Activated gamma-delta T cell (primary cell): ENCODE measurements at places on chromosomes 1 and 21.
A peak's percentile ranks its signal among the peaks of the same experiment; 100 is the strongest.

- no peak for DNase-seq
These were observed 10.3 kb downstream of the GPR37L1 start for GRCh38 chr1:202133001-202133400.

DNA sequence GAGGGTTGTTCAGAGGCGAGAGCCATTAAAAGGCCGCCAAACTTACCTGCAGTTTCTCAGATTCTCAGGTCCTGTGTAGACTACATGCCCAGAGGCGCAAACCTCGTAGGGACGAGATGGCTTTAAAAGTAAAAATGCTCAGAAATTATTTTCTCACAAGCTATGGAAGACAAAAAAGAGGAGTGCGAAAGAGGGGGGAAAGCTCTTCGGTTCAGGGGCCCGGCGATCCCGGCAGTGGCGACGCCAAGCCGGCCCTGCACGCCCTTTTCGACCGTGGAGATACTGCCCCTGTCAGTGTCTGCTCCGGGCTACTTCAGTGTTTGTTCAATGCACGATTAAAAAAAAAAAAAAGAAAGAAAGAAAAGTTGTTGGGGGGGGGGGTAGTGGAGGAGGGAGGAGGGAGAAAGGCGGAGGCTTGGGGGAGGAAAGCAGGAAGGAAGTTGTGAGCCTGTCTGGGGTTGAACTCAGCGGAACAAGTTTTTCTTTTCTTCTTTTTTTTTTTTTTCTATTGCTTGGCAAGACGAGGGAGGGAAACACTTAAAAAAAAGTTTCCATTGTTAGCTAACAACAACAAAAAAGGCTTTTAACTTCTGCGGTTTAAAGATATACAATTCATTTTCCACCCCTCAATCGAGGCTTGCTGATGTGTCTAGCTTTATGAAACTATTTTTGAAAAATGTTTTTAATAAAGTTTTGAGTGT is at the start of gene ITPKB:
Gene ITPKB, minus strand, starts transcription at position 288 of the 701 bp plus-strand sequence. CDS start 1,824 bp downstream, outside the sequence.
- no peak for DNase-seq

DNA sequence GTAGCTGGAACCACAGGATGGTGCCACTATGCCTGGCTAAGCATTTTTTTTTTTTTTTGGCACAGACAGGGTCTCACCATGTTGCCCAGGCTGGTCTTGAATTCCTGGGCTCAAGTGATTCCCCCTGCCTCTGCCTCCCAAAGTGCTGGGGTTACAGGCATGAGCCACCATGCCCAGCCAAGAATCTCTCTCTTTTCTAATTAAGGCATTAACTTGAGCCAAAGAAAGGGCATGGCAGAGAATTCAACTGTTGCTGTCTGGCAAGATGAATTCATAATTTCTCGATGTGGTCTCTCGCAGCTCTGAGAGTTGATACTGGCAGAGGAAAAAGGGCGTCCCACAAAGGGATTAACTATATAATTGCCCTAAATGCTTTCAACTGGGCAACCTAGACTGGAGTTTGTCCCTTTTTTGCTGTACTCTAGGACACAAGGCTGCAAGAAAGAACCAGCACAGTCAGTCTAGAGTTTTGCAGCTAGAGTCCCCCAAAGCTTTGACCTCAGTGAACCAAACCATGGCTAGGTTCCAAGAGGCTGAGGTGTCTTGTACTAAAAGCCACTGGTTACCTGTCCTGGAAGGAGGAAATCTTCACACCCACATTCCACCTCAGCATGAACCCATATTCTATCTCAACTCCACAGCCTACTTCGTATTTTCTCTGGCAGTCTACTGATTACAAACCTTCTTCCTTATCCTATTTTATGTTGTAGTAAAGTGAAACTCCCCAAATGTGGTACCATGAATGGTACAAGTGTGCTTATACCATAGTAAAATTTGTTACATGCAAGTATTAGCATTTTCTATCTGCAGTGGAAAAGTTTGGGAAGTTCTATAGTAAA is 51.2 kb downstream of the OPTC start:
- DNase-seq, result no peak

DNA sequence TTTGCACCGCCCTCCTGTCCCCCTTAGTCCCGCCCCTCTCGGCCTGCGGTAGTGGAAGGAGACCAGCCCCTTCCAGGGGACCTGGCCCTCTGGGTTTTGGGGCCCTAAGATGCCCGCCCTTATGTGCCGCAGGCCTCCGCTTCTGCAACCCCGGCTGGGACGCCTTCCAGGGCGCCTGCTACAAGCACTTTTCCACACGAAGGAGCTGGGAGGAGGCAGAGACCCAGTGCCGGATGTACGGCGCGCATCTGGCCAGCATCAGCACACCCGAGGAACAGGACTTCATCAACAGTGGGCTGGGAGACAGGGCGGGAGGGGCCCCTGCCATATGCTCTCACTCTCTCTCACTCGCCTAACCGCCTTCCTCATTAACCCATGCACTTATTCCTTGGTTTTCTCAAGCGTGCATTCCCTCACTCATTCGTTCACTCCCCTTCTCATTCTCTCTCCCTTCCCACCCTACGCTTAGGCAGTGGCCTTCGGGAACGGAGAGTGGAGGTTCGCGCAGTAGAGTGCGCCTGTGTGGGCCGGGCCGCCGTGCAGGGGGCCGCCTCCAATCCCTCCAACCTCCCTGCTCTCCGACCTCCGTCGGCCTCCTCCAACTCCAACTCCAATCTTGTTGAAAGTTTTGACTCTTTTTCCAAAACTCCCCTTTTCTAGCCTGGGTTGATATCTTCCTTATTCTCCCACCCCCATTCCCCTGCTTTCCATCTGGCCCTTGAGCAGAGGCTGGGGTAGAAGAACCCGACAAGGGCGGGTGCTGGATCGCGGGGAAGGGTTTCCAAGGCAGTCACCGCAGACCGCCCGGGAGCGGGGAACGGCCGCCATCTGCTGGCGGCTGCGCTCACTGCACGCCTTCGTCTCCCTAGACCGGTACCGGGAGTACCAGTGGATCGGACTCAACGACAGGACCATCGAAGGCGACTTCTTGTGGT is 15.2 kb downstream of the BCAN start:
- peak; percentile 57 for DNase-seq

DNA sequence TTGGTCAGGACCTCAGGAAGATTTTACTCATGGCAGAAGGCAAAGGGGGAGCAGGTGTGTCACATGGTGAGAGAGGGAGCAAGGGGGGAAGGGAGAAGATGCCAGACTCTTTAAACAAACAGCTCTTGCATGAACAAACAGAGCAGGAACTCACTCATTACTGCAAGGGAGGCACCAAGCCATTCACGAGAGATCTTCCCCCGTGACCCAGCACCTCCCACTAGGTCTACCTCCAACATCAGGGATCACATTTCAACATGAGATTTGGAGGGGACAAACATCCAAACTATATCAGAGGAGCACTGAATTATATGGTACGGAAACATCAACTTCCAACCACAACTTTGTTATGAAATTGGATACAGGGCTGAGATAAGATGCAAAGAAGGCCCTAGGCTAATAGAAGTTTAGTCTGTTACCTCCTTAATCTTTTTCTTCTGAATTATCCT is 164.9 kb downstream of the ST6GALNAC3 start:
- DNase-seq, result no peak

DNA sequence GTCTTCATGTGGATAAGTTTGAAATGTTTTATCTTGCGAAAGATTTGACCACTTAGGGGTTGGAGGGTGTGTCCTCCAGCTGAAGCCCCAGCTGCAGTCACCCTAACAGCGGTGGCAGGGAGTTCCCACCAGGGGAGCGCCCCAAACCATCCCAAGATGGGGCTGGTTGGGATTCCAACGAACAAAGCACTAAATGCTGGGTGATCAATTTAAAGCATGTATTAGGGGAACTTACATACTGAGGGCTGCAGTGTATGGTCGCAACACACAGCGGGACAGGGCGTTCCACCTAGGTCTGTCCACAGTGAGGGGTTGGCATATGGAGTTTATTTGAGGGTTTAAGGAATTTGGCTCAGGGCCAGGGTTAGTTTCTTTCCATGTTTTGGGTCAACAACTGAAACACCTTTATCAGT is 26.3 kb downstream of the SLC37A1 start:
- no peak for DNase-seq

- DNase-seq, result no peak
These were observed 102.6 kb downstream of the APP start for GRCh38 chr21:26067836-26068594.

DNA sequence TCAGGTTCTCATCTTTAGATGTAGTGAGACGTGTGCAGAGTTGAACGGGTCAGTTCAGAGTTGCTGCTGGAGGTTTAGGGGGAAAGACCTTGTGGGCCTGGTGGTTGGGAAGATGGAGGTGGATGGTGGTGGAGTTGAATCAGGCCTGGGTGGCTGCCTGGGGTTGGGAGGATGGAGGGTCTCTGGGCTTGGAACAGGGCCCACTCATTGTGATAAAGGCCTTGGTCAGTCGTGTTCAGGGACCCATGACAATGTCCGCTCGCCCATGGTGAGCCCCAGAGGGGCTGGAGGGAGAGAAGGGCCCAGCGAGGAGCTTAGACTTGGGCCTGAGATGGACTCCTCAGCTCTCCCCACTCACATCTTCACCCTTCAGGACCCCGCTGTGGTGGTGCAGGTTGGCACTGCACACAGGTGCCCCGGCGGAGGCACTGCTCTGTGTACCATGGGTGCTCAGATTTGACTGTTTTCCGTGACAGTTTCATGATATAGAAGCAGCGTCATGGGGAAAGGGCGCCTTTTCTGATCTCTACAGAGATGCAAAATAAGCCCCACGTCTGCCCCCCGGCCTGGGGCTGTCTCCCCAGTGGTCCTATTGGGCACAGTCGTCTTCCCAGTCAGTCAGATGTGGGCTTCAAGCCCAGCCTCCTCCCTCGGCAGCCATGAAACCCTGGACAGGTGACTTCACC is 39.2 kb downstream of the DISP3 start:
- no peak for DNase-seq
